G401 (cell line): ENCODE measurements at places on chromosomes 16 and 17. TPM values are rescaled to one million over a fixed set of nuclear protein-coding genes. Genes with fewer than 3 reads are reported as not detected.

PHOSPHO1 gene
- 3.5 and 4.1 TPM in 2 replicates for total RNA-seq

C17orf50 gene
- total RNA-seq, result not detected in 2 replicates

NPIPB6 gene
- total RNA-seq, result 1.4 TPM in 1 of 2 replicates, not detected in the other

COX6A2 gene
- total RNA-seq, result not detected in 2 replicates

DNA sequence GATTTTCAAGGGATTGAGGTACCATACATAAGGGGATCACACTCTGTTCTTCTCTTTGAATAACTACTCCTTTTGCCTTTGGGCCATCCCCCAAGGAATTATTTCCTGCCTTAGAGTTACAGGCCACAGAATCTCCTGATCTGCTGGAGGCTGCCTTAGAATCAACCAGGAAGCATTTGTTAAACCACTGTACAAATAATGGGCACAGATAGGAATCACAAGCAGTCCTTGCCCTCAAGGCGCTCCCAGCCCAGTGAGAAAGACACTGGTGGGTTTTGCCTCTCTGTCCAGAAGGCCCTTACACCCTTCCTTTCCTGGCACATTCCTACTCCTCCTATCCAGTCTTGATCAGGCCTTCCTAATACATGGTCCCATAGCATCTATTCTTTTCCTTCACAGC is 45.9 kb downstream of the MRTFB start:
- no peak for DNase-seq

DNA sequence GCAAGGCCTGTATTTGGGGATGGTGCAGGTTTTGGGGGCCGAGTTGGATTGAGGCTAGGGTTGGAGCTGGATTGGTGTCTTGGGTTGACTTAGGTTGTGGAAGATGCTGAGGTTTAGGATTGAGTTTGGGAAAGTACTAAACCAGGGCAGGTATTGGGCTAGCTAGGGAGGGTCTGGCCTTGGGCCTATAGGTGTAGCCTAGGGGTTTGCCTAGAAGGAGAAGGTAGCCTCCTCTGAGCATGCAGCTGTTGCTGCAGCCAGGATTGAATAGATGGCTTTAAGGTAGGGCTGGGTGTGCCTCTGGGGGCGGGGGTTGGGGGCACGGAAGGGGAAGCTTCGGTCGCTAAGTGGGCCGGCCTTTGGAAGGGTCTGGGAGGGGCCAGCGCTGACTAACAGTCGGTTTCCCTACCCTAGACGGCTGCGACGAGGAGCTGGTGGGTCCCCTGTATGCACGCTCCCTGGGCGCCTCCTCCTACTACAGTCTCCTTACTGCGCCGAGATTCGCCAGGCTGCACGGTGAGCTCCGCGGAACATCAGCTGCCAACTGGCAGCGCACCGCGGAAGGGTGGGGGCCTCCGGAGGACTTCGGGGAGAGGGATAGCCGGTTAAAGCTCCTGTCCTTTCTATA is 1.2 kb downstream of the CNTNAP1 start:
- peak; percentile 72 for DNase-seq

- DNase-seq, result peak; percentile 49
Measured at GRCh38 chr17:82938873-82939620, 99.2 kb upstream of the ZNF750 start.

- no peak for DNase-seq
Measured at GRCh38 chr17:7831233-7831632, 2.8 kb upstream of the KDM6B start.

DNA sequence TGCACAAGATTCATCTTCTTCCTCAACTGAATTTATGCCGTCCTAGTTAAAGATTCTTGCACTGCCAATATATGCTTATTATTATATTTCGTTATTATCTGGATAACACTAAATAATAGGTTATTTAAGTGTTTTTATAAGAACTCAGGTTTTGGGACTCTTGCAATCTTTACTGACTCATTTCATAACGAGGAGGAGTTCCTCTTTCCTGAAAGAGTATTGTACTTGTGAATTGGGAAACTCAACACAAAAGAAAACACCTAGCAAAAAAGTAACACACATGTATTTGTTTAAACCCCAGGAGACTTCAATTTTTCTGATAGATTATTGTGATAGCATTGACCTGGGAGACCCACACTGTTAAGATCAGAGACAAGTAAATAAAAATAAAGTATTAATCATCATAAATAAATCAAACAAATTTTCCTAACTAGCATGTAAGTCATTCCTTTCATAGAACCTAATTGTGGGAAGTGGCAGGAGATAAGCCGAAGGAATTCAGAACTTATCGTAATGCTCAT is 505.8 kb downstream of the KCNJ2 start:
- no peak for DNase-seq

- DNase-seq, result no peak
Measured at GRCh38 chr16:30491744-30492308, 19.3 kb downstream of the ITGAL start.

DNA sequence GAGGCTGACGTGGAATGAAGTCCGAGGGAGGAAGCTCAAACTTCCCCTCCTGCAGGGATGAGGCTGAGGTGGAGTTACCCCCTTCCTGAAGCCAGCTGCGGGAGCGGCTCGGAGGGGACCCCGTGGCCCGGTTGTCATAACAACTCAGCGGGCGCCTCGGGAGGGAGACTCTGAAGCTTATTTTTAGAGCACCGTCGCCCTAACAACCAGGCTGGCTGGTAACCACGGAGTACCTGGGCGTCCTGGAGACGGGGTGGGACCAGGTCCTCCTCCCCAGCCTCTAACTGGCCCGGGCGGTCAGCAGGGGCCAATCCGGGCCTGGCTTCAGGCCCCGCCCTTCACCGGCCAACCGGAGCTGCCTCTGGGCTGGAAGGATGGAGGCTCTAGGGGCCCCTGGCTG is 27.7 kb downstream of the NECAB2 start:
- DNase-seq, result peak; percentile 96

DNA sequence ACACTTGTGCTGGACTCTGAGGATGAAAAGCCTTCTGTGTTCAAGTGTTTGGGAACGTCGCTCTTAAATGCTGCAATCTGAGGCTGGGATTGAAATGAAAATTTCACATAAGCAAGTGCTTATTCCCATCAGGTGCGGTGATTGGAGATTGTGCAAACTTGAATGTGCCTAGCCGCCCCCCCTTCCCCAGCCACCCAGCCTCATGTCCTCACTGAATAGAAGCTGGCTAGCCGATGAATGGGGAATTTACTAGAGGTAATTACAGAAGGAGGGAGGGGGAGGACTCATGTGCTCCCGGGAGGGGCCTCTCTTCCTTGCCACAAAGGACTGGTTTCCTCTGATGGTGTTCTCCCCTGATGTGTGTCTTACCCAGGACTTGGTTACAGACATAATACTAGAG is 544.8 kb upstream of the EEF2KMT start:
- no peak for DNase-seq

DNA sequence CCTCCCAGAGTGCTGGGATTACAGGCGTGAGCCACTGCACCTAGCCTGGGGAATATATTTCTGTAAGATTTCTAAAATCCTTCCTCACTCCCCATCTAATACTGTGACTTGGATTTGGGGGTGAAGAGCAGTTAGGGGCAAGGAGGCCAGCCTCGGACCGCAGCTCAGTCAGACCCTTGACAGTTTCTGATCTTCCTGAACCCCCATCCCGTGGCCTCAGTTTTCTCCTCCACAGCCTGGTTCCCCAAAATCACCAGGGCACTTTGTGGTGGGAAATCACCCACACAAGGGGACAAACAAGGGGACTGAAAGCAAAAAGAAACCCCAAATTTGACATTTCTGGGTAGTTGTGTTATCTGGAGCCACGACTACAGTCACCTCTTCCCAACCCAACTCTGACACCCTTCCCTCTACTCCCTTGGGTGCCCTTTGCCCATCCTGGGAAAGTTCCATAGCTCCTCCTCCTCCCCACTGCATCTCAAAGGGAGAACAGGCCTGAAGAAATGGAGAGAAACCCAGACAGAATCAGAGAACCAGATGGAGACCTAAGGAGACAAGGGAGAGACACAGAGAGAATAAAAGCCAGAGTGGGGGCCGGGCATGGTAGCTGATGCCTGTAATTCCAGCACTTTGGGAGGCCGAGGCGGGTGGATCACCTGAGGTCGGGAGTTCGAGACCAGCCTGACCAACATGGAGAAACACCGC is 2.8 kb upstream of the STAT5A start:
- no peak for DNase-seq

DNA sequence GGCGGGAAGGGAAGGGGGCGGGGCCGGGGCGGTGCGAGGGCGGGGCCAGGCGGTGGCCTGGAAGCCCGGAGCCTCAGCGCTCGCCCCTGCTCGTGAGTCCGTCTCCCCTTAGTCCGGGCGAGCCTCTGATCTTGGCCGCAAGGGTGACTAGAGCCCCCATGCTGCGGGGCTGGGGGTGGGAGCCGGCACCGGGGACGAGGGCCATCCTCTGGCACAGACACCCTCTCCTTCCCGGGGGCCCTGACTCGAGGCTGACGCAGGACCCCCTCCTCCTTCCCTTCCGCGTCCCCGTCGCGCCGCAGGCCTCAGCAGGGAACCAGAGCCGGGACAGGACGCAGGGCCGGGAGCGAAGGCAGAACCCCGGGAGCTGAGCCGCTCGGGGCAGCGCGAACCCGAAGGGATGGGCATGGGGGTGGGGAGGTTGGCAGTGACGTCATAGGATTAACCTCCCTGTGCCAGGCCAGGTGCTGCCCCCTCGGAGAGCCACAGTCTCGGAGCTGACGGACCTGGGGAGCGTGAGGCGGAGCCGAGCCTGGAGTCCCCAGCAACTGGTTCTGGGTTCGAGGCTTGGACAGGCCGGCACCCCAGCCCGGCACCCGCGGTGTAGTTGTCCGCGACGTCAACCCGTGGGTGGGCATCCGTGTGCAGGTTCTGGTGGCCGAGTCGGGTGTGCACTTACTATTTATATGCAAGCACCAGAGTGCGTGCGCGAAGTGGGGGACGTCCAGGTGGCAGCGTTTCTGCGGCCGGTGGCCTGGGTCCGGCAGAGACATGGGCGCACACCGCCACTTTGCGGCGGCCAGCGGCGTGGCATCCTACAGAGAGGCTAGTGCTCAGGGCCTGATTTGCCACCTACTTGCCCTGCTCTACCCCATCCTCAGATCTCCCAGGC is 503 bp upstream of the PLCD3 start:
- peak; percentile 84 for DNase-seq

DNA sequence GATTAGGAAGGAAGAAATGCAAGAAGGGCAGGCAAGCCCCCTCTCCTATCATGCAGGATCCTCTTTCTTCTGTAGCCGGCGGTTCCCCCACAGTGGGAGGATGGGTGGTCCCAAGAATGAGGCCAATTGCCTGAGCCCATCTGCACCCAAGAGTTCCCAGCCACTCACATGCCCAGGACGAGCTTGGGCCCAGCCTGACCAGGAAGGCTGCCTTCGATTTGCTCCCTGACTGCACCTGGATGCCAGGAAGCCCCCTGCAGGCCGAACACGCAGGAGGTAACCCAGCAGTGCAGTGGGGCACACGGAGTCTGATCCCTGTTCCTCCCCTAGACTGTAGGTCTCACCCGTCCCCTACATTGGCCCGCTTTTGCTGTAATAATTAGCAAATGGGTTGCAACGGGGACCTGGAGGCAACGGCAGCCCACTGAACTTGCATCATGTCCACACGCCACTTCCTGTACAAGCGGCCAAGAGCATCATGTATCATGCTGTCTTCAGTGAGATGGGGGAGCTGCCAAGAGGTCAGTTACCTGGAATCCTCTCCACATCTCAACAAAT is 67.5 kb downstream of the AMFR start:
- DNase-seq, result peak; percentile 82

GRCh38 chr16:11258553-11259492 is 2.8 kb upstream of the SOCS1 start:
- peak; percentile 46 for DNase-seq

DNA sequence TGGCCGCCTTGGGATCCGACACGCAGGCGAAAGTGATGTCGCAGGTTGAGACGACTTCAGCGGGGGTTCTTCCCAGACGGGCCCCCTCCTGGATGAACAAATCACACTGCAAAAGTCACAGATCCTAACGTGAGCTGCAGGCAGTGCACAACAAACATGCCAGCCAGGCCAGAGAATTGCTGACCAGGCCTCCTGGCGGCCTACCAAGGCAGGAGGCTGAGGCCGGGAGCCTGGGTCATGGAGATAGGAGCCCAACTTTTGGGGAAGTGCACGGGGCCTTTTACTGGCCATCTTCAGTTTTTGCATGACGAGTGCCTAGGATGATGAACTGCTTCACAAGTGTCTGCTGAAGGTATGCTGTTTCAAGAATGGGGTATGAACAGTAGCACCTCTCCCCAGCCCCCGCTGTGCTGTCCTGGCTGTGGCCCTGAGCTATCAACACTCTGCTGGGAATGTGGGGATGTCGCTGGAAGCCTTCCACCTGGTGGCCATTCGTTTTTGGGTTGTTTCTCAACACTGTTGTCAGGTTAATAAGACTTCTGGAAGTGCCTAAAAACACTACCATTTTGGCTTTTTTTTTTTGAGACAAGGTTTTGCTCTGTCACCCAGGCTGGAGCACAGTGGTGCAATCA is 12.2 kb upstream of the ROGDI start:
- DNase-seq, result no peak

- no peak for DNase-seq
Measured at GRCh38 chr17:28055546-28056275, 13.2 kb downstream of the NLK start.

DNA sequence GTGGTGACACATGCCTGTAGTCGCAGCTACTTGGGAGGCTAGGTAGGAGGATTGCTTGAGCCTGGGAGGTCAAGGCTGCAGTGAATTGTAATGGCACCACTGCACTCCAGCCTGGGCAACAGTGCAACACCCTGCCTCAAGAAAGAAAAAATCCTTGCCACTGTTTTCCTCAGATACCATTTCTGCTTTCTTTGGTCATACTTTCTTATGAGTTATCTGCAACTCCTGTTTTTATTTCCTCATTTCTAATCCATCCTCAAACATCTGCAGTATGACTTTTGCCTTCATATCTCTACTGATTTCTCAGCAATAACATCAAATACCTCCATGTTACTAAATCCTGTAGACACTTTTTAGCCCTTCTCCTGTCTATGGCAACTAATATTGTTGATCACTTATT is 3.1 kb upstream of the AP2B1 start:
- DNase-seq, result no peak

DNA sequence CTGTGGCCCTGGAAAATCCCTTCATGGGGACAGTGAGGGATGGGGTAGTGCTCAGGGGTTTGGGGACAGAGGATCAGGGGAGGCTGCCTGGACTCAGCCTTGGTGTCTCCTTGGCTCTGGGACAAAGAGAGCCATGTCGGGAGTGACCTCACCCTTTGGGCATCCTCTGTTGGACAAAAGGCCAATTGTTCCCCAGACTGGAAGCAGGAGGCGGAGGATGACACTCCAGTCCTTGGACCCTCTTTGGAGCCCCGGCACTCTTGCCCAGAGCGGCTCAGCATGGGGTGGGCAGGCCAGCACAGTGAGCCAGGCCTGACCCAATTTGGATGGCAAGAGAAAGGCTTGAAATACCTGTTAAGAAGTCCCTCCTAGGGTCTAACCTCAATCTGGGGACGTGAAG is 39.4 kb upstream of the PHB1 start:
- no peak for DNase-seq

- DNase-seq, result peak; percentile 3
Measured at GRCh38 chr16:55207693-55208428, 116.1 kb upstream of the IRX6 start.

- no peak for DNase-seq
Measured at GRCh38 chr16:89297156-89297874, 79.8 kb downstream of the ZNF778 start.
